Breast epithelium (tissue), 4 donors: ENCODE measurements at places on chromosomes 11 and 22.

GRCh38 chr22:49295465-49295743 lies 532.3 kb downstream of the BRD1 start:
- no peak for DNase-seq

- no peak for DNase-seq
Observed at GRCh38 chr11:40099426-40100161, 1359.9 kb downstream of the LRRC4C start.

GRCh38 chr11:121070951-121071845 lies 29.8 kb upstream of the TECTA start:
- DNase-seq, result no peak

GRCh38 chr11:128476729-128477128 lies 110.6 kb downstream of the ETS1 start:
- peak; percentile 43 for DNase-seq

DNA sequence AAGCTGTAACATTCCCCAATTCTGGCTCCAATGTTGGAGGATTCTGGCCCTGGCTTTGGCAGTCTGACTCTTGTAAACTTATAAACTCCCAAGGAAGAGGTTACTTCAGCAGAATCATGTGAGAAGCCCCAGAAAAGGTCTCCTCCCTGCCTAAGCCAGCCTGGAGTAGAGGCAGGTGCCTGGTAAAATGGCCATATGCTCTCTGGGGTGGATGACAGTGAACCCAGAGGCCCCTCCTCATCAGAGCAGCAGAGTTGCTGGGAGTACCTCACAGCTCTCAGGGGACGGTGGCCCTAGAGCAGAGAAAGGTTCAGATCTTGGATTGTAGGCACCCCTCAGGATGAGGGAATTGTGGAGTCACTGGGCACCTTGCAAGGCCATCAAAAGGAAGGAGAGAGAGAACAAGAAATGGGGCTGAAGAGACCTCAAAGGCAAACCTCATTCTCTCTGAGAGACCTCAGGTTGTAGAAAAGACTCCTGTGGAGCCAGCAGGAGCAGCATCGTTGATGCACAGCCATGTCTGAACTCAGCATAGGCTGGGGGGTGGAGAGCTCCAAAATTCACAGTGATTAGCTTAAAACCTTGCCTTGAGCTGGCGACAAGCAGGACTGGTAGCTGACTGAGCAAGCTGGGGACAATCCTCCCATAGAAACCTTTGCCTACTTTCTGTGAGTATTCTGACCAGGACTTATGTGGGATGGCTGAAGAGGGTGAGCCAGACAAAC lies 4.9 kb upstream of the P2RY6 start:
- DNase-seq, result no peak

- DNase-seq, result no peak
Observed at GRCh38 chr11:15607361-15608036, 492.8 kb downstream of the INSC start.

- DNase-seq, result no peak
Observed at GRCh38 chr11:117319214-117319840, 3.3 kb upstream of the BACE1 start.

- DNase-seq, result no peak
Observed at GRCh38 chr11:45805305-45806071, 539 bp downstream of the SLC35C1 start.
